ENCODE measurements at places on chromosomes 2 and 18. TPM values are rescaled to one million over a fixed set of nuclear protein-coding genes. Genes with fewer than 3 reads are reported as not detected.

SPDYA gene
- 1.4 TPM for total RNA-seq

M1AP gene
- 1.0 TPM for total RNA-seq

VSNL1 gene
- total RNA-seq = 0.64 TPM

FAM110C gene
- total RNA-seq = 9.2 TPM

FSHR gene
- not detected for total RNA-seq

SERPINB10 gene
- 0.79 TPM for total RNA-seq

RND3 gene
- 217 TPM for total RNA-seq

FAM228A gene
- not detected for total RNA-seq

PEX13 gene
- total RNA-seq = 58.8 TPM

TANC1 gene
- total RNA-seq = 29.5 TPM

DNA sequence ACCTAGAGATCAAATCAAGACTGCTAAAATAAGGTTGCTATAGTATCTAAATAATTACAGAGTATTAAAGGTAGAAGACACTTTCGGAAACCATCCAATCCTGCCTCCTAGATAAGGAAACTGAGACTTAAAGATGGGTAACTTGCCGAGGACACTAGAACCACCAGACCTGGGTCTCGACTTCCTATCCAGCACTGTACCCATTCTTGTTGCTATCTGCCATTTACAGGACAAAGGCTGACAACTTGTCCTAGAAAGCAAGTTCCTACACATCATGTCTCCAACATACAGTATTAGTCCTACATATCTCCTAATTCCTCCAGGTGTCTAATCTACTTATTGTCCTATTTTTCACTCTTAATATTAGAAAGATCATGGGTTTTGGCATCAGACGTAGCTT is 37.7 kb downstream of the TRAK2 start:
- DNase-seq = no peak

GRCh38 chr2:223860809-223861738 is 23.7 kb upstream of the AP1S3 start:
- DNase-seq = peak; percentile 97

- no peak for DNase-seq
Measured at GRCh38 chr2:85744741-85745601, 8.8 kb upstream of the ATOH8 start.

Measured in bronchial epithelial cell (primary cell).